Stimulated activated CD4-positive, alpha-beta T cell treated with anti-CD3 and anti-CD28 coated beads, Interleukin-4, amount 100 ng/mL, for 48 hours (primary cell): ENCODE measurements at places on chromosomes 7 and 10.

- DNase-seq = no peak
Measured at GRCh38 chr7:99406557-99406956, 1.8 kb downstream of the PDAP1 start.

DNA sequence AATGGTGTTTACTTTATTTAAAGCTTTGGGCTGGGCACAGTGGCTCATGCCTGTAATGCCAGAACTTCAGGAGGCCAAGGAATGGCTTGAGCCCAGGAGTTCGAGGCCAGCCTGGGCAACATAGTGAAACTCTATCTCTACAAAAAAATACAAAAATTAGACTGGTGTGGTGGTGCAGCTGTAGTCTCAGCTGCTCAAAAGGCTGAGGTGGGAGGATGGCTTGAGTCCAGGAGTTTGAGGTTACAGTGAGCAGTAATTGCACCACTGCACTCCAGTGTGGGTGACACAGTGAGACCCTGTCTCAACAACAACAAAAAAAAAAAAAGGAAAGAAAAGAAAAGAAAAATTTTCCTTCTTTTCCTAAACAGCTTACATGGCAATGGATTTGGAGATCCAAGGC, 22.0 kb downstream of the SLC16A9 start:
- DNase-seq = no peak

- no peak for DNase-seq
Measured at GRCh38 chr7:158282461-158283001, 305.1 kb downstream of the PTPRN2 start.

GRCh38 chr7:112481833-112482670, 1.3 kb downstream of the LSMEM1 start:
- no peak for DNase-seq

- no peak for DNase-seq
Measured at GRCh38 chr10:7937315-7937945, 117.1 kb upstream of the GATA3 start.

GRCh38 chr10:36089790-36090440, 447.8 kb upstream of the FZD8 start:
- no peak for DNase-seq

- no peak for DNase-seq
Measured at GRCh38 chr10:32687546-32687945, 241.6 kb downstream of the CCDC7 start.

DNA sequence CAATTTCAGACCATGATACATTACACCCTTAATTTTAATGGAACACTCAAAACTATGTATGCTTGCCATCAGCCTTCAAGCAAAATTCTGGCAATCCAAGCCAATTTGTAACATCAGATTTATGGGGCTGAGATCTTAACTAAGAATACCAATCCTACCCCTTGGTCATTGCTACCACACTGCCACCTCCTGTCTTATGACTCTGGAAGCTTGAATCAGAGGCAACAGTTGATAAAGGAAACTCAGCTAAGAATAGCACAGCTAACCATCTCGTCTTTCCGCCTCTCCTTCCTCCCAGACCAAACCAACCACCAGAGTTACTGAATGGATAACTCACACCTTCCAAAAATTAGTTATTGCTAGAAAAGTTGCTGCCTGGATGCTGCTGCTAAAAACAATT, 7.4 kb downstream of the IGF2BP3 start:
- no peak for DNase-seq

GRCh38 chr10:28043941-28044340, 45.1 kb upstream of the ODAD2 start:
- DNase-seq = no peak

DNA sequence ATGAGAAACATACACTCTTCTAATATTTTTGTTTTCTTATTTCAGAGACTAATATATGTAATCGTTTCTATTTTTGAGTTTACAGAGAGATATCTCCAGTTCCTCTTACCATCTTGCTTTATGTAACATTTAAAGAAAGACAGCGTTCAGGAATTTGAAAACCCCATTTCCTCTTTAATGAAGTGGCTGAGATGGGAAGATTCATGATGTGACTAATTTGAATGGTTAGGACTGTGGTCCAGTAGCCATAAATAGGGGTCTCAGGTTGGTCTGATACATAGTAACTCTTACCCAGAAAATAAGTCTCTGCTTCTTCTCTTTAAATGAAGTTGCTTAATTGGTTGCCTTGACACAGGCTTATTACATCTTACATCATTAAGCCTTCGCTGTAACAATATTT, 6.9 kb downstream of the KMT2E start:
- no peak for DNase-seq
